ENCODE measurements at places on chromosomes 12 and 14.

- no peak for DNase-seq
These were observed 26.9 kb downstream of the CRADD start for GRCh38 chr12:93704122-93704521.

- no peak for DNase-seq
These were observed 50.2 kb upstream of the CCND2 start for GRCh38 chr12:4223273-4223845.

DNA sequence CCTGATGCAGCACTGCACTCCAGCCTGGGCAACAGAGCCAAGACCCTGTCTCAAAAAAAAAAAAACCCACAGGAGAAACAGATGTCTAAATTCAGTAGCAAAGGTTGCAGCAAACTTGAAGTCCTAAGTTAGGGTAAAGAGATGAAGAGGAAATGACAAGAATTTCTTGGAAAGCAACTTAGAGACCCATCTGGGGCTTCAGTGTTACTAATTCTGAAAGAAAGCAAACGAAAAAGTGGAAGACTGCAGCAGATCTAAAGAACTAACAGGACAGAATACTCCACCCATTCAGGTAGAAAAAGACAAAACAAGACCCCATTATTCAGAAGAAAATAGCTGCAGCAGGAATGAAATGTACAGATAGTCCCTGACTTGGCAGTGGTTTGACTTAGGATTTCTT lies 31.9 kb downstream of the RESF1 start:
- DNase-seq, result no peak

- DNase-seq, result no peak
These were observed 31.8 kb downstream of the PAH start for GRCh38 chr12:102885043-102885932.

DNA sequence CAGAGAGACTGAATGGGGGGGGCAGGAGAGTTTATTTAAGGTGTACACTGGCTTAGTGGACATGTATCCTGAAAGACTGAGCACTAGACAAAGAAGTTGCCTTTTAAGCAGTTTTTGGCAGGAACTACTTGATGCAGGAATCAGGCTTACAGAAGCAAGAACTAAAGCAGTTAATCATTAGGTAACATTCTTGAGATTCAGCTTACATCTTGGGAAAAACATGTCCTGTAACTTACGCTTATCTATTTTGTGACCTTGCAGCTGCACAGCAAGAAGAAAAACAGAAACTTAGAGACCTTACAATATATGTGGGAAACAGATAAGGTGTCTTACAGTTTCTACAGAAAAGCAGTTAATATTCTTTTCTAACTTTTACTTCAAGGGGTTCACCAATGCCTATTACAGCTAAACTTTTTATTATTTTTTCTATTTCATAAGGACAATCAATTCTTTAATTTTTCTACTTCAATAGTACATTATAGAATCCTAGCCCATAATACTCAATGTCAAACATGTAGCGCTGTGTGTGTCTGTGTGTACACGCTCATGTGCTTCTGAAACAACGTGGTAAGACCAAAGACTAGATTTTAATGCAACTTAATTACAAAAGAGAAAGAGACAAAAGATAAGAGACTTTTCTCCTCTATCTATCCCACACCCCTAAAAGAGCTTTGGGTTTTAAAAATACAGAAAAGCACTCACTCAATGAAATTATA lies 276.9 kb downstream of the PRKD1 start:
- DNase-seq, result no peak

GRCh38 chr12:499837-500458 lies 40.2 kb downstream of the B4GALNT3 start:
- DNase-seq, result no peak

DNA sequence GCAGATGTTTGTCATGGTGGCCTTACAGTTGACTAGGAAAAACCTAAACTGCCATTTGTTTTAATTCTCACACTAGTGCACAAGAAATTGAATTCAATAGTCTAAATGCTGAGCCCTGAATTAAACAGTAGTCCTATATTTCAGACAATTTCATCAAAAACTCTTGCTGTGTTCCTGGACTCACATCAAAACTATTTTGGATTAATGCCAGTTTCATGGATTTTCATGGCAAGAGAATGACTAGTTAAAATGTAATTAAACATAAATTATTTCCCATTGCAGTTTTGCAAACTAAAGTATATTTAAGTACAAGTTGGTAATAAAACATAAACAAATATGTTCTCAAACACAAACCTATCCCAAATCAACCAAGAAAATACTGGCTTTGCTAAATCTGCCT lies 468.0 kb upstream of the PRICKLE1 start:
- DNase-seq, result no peak

- no peak for DNase-seq
These were observed 119.7 kb upstream of the DNM1L start for GRCh38 chr12:32559434-32559833.

GRCh38 chr14:88995437-88996198 lies 171.2 kb downstream of the TTC8 start:
- DNase-seq, result no peak
